Stimulated activated CD4-positive, alpha-beta T cell treated with anti-CD3 and anti-CD28 coated beads, Interleukin-1b, Interleukin-23, amount 100 ng/mL, for 1 hour (primary cell): ENCODE measurements at places on chromosomes 12 and 14.

DNA sequence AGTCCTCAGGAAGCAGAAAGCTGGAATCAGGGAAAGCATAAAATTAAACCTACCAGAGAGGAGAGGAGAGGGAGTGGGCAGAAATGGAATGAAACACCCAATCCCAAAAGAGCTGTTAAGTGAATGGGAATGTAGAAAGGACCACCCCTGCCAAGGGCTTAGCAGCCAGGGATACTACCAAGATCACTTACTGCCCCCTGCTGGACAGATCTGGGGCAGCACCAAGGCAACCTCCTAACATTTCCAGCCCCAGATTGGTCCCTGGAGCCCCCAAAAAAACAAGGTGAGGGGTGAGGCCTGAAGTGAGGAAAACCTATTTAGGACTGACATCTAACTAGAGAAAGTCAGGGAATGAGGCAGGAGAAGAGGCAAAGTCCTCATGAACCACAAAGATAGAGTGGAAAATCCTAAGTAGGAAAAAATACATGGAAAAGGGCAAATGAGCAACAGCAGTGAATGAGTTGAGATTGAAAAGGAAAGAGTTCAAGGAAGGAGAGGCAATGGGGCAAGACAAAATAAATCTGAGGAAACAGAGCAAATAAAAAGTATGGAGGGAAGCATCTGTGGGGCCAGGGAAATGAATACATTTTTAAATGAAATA, 11.2 kb upstream of the FKBP11 start:
- peak; percentile 81 for DNase-seq

DNA sequence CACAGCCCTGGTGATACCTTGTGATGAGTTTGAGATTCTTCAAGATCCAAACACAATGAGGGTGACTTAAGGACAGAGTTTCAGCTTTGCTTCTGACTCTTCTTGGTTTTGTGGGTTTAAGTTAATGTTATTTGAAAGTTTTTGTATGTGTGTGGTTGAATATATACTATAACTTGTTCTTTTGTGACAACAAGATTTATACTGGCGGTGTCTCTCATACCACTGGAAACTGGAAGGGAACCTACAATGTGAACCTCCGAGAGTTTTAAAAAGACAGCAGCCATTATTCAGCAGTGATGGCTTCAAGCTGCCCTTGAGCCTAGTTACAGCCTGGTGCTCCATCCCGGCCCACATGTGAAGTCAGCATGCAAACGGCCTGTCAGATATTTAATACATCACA, 87.9 kb upstream of the IGF1 start:
- no peak for DNase-seq

GRCh38 chr12:4607056-4607455, 41.8 kb downstream of the AKAP3 start:
- DNase-seq: no peak

- no peak for DNase-seq
Observed at GRCh38 chr12:41356181-41356580, 168.1 kb downstream of the PDZRN4 start.

DNA sequence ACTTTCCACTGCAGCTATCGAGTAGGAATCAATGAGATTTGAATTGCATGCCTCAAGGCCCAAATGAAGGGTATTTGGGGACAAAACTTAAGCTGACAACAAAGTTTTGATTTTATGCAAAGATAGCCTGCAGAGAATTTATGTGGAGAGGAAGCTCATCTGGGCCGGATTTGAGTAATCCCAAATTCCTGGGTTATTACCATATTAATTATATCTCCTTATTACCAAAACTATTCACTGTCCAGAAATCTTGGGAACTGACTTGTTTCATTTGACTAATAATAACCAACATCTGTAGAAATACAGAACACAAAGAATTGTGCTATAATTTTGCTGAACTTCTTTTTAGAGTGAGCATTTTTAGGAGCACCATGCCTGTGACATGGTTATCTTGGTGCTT, 70.4 kb downstream of the KITLG start:
- no peak for DNase-seq

DNA sequence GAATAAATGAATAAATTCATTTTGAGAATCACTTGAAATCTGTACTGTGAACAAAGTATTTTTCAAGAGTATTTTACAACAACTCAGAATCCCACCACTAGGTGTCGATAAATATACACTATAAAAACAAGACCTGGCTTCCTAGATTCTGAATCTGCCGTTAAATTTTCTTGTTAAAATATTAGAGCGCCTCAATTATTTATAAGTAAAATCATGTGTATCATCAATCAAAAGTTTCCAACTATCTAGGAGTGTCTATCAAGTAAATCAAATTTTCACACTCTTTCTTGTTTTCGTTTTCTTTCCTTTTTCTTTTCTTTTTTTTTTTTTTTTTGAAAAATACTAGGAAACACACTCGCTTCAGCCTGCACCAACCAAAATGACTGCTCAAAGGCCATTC, 179.2 kb upstream of the DCN start:
- no peak for DNase-seq

- no peak for DNase-seq
Observed at GRCh38 chr14:101004954-101005353, 101.4 kb upstream of the RTL1 start.

DNA sequence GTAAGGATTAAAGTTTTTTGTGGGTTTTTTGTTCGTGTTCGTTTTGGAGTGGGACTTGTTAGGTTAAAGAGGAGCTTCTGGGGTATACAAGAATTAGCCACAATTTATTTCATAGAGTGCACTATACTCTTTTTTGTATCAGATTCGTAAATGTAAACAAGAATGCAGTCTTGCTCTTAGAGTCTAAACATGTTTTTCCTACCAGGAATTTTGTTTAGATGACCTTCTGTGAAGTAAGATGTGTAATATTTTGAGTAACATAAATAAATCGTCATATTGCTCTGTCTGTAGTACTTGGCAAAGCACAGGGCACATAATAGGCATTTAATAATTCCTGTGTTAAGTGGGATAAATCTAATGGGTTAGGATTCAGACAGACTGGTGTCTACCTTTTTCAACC, 9.6 kb downstream of the CNOT2 start:
- no peak for DNase-seq

DNA sequence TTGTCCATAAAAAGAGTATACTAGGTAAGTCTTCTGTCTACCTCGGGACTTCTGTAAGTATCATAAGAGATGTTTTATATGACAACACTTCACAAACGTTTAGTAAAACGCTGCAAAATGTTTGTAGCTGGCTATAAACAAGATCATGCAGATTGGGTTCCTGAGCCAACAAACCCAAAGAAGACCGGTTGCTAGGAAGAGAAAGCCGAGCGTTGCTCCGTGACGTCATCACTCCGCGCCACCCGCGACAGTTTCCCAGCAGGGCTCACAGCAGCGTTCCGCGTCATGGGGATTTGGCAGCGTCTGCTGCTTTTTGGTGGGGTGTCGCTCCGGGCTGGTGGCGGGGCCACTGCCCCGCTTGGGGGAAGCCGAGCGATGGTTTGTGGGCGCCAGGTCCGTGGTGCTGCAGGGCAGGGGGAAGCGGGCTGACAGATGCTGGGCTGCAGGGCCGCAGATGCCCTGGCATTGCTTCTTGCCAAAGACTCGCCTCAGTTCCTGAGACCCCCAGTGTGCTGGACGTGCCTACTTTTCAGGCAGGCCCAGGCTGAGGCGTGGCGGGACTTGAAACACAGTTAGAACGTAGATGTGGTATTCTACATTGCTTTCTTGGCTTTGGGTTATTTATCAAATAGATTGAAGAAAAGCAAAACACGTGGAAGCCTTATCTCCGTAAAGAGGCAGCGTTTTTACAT, at the start of gene NUBPL:
Gene NUBPL, plus strand, starts transcription at position 250 of the 692 bp plus-strand sequence. Its CDS starts 36 bp downstream, at position 286.
- DNase-seq: peak; percentile 94
